Erythroblast (primary cell): ENCODE measurements at places on chromosomes 3 and 15.

- no peak for DNase-seq
These were observed 23.0 kb downstream of the PLSCR1 start for GRCh38 chr3:146521394-146521793.

- no peak for DNase-seq
These were observed 336.5 kb downstream of the MAGI1 start for GRCh38 chr3:65702202-65702601.

DNA sequence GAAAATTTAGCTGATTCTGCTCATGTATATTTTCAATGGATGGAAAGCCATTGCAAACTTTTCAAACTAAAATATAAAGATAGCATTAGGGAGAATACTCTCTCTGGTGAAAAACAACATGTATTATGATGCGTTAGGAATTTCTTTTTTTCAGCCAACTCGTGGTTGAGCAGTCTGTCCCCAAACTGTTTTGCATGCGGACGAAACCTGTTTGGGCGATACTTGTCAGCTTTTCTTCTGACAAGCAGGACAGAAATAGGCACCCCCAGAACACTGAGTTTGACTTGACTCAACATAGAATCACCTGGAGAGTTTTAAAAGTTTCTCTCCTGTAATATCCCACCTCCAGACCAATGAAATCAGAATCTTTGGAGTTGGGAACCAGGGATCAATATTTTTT is 417.5 kb upstream of the TPRG1 start:
- no peak for DNase-seq

DNA sequence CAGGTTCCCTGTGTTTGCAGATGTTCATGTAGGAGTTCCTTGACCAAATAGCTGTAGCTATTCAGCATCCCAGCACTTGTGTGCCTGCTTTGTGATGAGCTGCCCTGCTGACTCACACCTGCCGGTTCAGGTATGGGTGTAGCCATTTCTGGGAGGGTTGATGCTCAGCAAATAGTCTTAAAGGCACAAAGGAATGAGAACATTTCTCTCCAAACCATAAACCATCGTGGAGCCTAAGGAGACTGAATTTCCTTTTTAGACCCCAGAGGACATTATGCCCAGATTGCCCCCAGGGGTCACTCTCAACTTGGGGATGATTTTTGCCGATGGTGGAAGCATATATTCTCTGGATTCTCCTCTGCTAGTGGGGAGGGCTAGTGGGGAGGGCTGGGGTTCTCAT is 80.6 kb downstream of the ADAMTSL3 start:
- DNase-seq, result no peak

DNA sequence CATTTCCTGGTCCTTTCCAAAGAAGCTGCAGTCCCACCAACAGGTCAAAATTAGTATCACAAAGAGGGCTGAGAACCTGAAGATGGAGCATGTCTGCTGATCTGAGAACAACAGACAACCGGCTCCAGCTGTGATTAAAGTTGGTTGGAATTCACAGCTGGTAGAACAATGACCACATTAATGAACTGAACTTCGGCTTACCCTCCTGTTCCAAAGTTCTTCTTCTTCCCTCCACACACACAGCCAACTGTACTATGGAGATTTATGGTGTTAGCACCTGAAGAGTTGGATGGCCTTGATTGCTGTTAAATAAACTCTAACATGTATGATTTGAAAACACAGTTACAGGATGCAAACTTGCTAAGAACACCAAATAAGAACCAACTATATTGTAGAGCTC is 27.4 kb upstream of the ROPN1 start:
- no peak for DNase-seq

- DNase-seq, result no peak
These were observed 27.7 kb downstream of the BLM start for GRCh38 chr15:90744759-90745402.

- DNase-seq, result no peak
These were observed 568 bp downstream of the CDHR4 start for GRCh38 chr3:49799105-49799504.
